ENCODE measurements at places on chromosomes 5 and 9.

DNA sequence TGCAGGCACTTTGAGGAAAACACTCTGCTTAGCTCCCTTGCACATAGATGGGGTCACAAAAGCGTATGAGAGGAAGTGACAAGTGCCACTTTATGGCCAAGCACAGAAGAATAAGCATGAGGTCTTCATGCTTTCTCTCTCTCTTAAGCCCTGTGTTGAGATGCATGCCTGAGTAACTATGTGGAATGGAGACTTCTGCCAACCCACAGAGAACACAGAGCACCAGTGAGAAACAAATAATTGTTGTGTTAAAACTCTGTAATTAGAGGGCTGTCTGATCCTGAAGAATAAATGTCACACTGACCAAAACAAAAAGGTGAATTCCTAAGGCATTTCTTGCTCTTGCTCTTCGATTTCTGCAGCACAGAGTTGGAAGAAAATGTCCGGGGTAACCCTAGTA lies 488.5 kb downstream of the CTNND2 start:
- H3K27me3 ChIP-seq, result no peaks in the 10 kb centered on the region
- H3K4me1 ChIP-seq, result no peaks in the 10 kb centered on the region
- DNase-seq, result no peak
- no peak overlapping the region for H3K4me3 ChIP-seq
- no peaks in the 10 kb centered on the region for H3K36me3 ChIP-seq
- H3K27ac ChIP-seq, result no peak overlapping the region

DNA sequence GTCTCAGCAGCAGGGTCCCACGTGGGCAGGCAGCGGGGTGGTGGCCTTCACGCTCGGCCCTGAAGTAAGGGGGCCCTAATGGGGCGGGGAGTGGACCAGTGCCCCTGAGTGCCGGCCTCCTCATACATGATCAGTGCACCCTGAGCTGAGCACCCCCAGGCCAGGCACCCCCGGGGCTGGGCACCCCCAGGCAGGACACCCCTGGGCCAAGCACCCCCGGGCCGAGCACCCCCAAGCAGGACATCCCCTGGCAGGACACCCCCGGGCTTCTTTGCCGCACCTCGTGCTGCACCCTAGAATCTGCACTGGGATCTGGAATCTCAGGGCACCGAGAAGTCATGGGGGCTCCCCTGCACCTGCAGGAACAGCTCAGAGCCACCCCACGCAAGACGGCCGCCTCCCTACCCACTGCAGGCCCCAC lies 51.4 kb downstream of the EXD3 start:
- H3K4me1 ChIP-seq, result no peaks in the 10 kb centered on the region
- H3K36me3 ChIP-seq, result no peaks in the 10 kb centered on the region
- H3K27ac ChIP-seq, result no peak overlapping the region
- H3K4me3 ChIP-seq, result no peak overlapping the region

DNA sequence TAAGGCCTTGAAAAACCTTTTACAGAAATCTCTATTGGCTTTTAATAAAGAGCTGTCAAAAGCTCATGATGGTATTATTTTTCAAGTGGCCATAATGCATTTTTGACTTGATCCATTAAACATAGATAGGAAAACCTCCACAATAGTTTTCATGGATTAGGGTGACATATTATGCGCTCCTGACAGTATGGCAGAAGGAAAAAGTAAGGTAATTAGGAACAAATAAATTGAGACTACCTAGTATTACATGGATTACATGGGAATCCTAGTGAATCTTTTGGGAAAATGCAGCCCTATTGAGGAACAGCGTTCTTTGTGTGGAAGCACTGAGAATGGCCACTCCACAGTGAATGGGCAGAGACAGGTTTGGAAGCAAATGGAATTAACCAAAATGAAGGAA lies 171.2 kb downstream of the TRPM3 start:
- no peaks in the 10 kb centered on the region for H3K36me3 ChIP-seq
- no peak for DNase-seq
- no peaks in the 10 kb centered on the region for H3K4me1 ChIP-seq

DNA sequence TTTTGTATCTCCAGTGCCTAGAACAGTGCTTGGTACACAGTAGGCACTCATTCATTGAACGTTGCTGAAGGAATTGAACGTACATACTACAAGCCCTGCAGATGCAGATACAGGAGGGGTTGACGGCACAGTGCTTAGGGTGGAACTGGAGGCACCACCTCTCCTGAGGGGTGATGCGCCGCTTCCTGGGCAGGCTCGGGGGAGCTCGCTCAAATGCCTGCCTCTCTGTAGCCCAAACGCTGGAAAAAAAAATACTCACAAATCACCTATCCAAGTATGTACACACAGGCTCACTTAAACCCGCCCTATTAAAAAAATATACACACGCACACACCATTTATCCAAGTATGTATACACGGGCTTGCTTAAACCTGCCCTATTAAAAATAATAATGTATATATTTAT lies 536 bp upstream of the COMMD10 start:
- peak overlapping the region; percentile 87 for H3K27ac ChIP-seq
- H3K36me3 ChIP-seq, result peaks cover 22% of the 10 kb centered on the region
- DNase-seq, result peak; percentile 51

- no peaks in the 10 kb centered on the region for H3K4me1 ChIP-seq
- H3K4me3 ChIP-seq, result no peak overlapping the region
- H3K27ac ChIP-seq, result no peak overlapping the region
Observed at GRCh38 chr5:107352576-107352975, 318.2 kb downstream of the EFNA5 start.

- H3K27ac ChIP-seq, result no peak overlapping the region
- DNase-seq, result no peak
- no peak overlapping the region for H3K4me3 ChIP-seq
- H3K4me1 ChIP-seq, result peaks cover 7% of the 10 kb centered on the region
- no peaks in the 10 kb centered on the region for H3K27me3 ChIP-seq
Observed at GRCh38 chr9:137315581-137316011, 13.5 kb upstream of the NRARP start.

DNA sequence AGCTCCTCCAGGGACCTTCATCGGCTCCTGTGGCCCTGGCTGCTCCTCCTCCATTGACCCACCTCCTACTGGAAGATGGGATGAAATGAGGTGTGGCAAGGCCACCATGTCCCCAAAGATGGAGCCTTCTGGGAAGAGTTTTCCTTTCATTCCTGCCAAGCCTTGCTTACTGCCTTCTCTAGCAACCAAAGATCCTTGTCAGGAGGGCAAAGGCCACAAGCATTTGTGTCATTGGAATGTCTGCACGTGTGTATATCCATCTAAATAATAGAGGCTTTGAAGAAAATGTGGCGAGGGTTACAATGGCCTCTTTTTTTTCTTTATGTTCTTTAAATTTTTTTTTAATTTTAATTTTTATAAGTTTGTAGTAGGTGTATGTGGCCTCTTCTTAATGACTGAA lies 313.6 kb downstream of the ARHGEF28 start:
- H3K4me1 ChIP-seq, result no peaks in the 10 kb centered on the region
- H3K27ac ChIP-seq, result no peak overlapping the region
- no peak for DNase-seq
- peaks cover 3% of the 10 kb centered on the region for H3K27me3 ChIP-seq

DNA sequence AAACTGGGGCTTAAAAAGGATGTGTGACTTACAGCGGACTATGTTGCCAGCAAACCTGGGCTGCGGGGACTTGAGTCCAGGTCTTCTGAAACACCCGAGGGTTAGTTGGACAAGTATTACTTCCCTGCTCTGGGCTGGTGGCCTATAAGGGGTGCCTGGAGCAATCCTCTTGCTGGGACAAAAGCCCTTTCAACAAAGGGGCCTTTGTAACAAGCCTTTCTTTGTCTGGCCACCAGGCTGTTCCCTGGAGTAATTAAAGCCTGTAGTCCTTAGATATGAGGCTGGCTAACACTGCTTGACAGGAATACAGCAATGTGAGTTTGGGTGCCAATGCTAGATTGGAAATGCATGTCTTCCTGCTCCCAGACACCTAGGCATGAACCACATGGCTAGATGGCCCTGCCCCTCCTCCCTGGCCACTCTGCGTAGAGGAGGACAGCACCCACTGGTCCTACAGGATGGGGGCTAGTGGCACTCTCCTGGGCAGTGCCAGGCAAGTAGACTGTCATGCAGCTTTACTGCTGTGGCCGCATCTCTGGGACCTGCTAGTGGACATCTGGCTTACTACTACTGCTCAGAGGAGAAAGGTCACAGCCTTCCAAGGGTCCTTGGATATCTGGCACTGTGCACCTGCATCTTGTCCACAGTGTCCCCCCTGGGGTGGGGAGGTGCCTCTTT lies 343.1 kb downstream of the ZSWIM6 start:
- H3K4me1 ChIP-seq, result no peaks in the 10 kb centered on the region
- no peaks in the 10 kb centered on the region for H3K36me3 ChIP-seq
- H3K4me3 ChIP-seq, result no peak overlapping the region
- no peak for DNase-seq

DNA sequence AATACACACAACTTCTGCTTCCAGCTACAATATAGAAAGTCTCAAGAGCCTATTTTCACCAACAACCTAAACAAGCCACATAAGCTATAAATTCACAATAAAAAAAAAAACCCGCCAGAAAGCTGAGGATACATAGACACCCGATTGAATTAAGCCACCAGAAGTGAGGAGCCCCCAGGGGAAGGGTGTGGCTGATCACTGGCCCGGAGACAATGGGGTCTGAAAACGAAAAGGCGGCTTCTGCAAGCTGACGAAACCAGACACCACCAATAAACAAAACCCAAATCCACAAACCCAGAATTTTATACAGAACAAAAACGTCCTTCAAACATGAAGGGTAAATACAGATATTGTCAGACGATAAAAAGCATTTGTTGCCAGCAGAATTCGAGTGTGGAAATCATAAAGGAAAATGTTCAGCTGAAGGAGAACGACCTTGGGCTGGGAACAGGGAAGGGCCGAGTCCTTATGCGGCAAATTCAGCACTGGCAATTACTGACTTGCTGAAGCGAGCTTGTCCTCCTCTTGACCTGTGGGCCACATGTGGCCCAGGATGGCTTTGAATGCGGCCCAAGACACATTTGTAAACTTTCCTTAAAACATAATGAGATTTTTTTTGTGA lies 39.6 kb upstream of the CEP72 start:
- H3K27ac ChIP-seq, result no peak overlapping the region
- no peak overlapping the region for H3K4me3 ChIP-seq
- H3K4me1 ChIP-seq, result no peaks in the 10 kb centered on the region
- DNase-seq, result no peak
- H3K27me3 ChIP-seq, result peaks cover 19% of the 10 kb centered on the region

DNA sequence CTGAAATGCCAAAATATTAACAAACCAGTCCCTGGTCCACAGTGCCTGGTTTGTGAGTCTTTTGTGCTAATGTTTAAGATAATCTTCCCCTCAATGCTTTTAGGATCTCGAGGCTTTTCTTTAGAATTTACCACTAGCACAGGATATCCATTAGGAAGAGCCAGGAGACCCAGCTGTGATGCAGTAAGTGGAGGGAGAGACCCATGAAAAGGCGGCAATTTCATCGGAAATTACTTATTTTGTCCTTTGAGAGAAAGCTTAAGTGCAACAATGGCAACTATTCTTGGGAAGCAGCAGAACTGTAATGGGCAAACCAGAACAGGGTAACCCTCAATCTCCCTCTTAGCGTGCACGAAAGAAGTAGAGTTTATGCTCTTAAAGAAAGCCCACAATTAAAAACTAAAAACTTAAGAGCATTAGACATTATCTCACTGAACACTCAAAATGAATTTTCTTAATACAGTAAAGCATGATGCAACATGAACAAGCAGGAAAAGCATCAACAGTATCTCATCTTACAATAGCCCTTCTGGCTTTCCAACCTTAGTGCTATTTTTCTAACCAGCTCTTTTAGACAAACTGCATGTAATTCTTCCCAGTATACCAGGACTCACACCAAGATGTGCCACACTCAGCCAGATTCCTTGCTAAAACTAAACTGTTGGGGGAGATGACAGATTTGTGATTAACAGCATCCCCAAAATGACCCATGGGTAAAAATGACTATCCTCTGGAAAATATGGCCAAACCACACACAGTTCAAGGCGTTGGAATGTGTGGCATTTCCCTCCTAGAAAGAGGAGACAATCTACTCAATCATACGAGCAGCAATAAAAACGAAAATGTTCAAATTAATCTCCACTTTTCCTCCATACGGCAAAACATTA lies 36.4 kb downstream of the PWWP2A start:
- no peak overlapping the region for H3K27ac ChIP-seq
- H3K27me3 ChIP-seq, result no peaks in the 10 kb centered on the region
- no peak overlapping the region for H3K4me3 ChIP-seq

DNA sequence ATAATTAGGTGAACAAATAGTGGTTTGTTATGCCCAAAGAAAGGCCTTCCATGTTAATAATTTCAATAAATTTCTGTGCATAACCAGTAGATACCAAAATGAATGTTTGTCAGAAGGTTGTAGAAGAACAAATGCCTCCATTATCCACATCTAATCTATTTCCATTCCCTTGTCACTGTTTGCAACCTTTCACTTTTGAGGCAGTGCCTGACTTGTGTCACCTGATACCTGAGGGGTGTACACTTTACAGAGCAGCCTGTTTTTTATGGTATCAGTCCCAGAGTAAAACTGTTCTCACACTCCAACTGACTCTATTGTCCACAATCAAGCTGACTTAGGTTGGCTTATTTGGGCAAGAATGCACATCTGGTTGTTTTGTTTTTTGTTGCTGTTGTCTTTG lies 40.1 kb downstream of the FREM1 start:
- no peak overlapping the region for H3K4me3 ChIP-seq
- no peaks in the 10 kb centered on the region for H3K4me1 ChIP-seq
- H3K27ac ChIP-seq, result no peak overlapping the region
- H3K27me3 ChIP-seq, result peaks cover 2% of the 10 kb centered on the region
- DNase-seq, result no peak

- H3K4me3 ChIP-seq, result no peak overlapping the region
- H3K27me3 ChIP-seq, result no peaks in the 10 kb centered on the region
- no peak for DNase-seq
- H3K36me3 ChIP-seq, result no peaks in the 10 kb centered on the region
- H3K27ac ChIP-seq, result no peak overlapping the region
Observed at GRCh38 chr5:58081435-58081834, 378.5 kb downstream of the PLK2 start.

DNA sequence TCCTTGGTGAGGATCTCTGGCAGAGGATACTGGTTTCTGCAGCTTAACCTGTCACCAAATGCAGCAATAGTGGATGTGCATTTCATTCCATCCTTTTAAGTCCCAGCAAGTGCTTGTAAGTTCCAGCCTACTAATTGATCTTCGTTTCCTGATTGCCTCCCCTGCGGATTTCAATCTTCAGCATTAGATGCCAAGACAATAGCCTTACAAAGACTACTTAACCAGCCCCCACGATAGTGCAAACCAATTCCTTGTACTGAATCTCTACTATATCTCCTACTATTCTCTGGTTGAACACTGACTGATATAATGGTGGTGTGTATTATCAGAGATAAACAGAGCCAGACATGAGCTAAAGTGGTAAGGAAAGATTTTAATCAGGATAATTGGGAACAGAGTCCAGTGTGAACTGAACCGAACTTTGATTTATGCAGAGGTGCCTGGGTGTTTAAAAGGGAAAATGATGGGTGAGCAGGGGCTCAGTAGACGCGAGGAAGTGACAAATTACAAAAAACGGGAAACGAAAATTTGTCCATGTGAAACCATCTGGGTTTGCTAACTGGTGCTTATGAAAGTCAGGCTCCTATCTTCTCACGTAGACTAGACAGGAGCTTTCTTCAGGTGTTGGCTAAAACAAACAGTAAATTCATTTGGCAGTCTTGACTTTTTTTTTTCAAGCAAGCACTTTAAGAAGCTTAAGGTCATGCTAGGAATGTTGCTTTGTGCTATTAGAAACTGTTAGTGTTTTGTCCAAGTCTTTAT lies 106.9 kb upstream of the ST8SIA4 start:
- no peak overlapping the region for H3K27ac ChIP-seq
- no peaks in the 10 kb centered on the region for H3K36me3 ChIP-seq
- DNase-seq, result no peak
- H3K4me1 ChIP-seq, result no peaks in the 10 kb centered on the region
- no peak overlapping the region for H3K4me3 ChIP-seq
